Kidney (tissue), 22 donors: ENCODE measurements at places on chromosomes 5 and 9.

DNA sequence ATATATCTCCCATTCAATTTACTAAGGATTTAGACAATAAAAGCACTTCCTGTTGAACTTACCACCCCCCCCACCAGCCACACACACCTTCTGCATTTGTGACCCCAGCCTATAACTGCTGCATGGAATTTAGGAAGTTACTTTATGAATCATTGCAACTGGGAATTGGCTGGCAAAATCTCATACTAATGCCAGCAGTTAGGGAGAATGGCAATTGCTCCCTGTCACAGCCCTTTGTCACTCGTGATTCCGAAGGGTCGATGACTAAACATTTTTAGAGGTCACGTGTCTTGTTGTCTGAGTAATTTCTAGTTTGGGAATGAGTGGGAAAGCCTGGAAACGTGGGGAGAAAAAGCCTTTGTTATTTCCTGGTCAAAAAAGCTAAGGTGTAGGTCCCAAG is 46.6 kb upstream of the PCA3 start:
- DNase-seq, result no peak

GRCh38 chr9:34982361-34982760 is 7.2 kb upstream of the DNAJB5 start:
- no peak for DNase-seq

- DNase-seq, result no peak
These were observed 196.3 kb downstream of the ROR2 start for GRCh38 chr9:91753711-91754110.

- no peak for DNase-seq
These were observed 21.4 kb downstream of the ENHO start for GRCh38 chr9:34501372-34501771.

- no peak for DNase-seq
These were observed 43.0 kb downstream of the PIK3R1 start for GRCh38 chr5:68258531-68258930.
